Left renal pelvis (tissue), 4 donors: ENCODE measurements at places on chromosomes 16 and 17.

GRCh38 chr17:68803164-68803929 is 151.8 kb downstream of the ABCA8 start:
- no peak for DNase-seq

GRCh38 chr17:43625606-43626005 is 36.1 kb downstream of the MEOX1 start:
- no peak for DNase-seq

DNA sequence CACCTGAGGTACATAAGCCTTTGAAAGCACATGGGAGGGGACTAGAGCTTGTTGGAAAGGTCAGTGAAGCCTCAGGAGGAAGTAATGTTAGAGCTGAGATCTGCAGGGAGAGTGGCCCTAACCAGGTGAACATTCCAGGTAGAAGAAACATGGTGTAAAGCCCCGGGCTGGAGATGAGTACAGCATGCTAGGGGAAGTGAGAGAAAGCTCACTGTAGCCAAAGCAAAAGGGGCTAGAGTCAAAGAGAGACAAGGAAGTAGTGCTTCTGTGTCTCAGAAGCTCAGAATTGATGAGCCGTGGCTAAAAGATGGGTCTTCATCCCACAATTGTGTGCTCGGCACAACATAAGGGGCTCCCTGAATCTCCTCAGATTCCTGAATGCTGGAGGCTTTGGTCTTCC is 481.8 kb downstream of the XYLT1 start:
- no peak for DNase-seq

- DNase-seq, result no peak
Measured at GRCh38 chr17:74752415-74752814, 4.0 kb downstream of the NHERF1 start.

DNA sequence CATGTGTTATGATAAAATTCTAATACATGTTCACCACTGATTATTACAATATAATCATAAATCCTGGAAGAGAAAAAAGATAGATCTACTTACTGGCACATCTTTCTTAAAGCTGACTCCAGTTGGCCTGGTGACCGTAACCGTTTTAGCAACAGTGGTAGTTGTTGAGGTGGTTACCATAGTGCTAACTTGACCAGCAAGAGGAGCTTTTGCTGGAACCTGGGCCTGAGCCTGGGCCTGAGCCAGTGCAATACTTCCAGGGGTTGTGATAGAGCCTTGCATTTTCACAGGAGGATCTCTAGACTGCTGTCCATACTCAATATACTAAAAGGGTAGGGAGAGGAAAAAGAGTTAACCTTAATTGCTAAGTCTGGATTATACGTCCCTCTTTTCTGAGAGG is 36.2 kb downstream of the SETD6 start:
- DNase-seq, result no peak

- no peak for DNase-seq
Measured at GRCh38 chr16:48810436-48810802, 200.4 kb upstream of the N4BP1 start.

GRCh38 chr17:5665164-5665563 is 80.9 kb upstream of the NLRP1 start:
- DNase-seq, result no peak

GRCh38 chr17:28996554-28997096 is 9.2 kb downstream of the SEZ6 start:
- DNase-seq, result no peak

GRCh38 chr17:40909351-40909750 is 24.3 kb upstream of the KRT20 start:
- DNase-seq, result peak; percentile 54

DNA sequence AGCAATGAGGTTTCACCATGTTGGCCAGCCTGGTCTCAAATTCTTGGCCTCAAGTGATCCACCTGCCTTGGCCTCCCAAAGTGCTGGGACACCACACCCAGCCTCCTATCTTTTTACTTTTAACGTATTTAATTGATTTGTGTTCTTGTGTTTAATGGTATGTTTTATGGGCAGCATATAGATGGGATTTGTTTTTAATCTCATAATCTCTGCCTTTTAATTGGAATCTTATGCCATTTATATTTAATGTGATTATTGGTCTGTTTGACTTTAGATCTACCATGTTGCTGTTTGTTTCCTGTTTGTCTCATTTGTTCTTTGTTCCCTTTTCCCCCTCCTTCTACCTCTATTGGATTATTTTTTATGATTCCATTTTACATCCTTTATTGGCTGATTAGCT is 12.2 kb downstream of the SLC26A11 start:
- no peak for DNase-seq

GRCh38 chr17:45784741-45785479 is 790 bp downstream of the CRHR1 start:
- DNase-seq, result no peak

DNA sequence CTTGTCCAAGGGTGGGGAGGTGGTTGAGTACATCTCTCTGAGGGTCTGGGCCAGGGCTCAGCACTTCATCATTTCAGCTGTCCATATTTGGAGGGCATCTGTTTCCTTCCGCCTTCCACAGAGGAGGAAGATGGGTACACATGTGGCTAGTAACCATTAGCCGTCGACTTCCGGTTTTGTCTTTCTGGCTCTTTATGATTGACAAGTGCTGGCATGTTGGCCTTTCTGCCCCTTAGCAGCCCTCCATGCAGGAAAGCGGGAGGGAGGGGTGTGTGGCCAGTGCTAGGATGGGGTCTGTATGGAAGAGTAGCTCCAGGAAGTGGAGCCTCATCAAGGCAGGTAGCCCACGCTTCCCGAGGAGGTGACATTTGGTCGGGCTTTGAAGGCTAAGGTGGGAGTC is 69.6 kb downstream of the RAI1 start:
- no peak for DNase-seq

- DNase-seq, result no peak
Measured at GRCh38 chr17:75594499-75595283, 7.1 kb downstream of the MYO15B start.

DNA sequence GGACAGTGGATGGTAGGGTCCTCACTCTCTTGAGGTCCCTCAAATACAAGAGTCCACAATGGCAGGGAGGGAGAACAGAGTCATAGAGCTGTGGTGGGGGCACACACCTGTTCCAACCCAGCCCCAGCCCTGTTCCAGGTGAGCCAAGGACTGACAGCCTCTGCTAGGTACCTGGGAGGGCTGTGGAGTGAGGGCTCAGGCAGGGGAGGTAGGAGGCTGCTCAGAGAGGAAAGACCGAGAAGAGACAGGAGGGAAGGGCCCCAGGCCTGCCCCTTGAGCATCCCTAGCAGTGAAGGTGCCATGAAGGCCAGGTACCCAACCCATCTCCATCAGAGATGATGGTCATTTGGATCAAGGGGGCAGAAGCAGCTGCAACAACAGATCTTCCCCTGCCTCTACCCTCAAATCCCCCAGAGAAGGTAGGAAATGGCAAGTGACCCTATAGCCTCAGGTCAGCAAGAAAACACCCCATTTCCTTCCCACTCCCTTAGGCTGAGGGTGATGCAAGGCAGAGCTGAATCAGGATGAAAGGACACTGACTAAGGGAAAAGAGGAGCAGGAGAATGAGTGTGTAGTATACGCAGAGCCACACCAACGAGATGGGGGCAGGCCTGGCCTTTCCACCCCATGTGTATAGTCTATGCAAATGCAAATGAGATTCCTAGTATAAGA is 28.6 kb downstream of the CD300LG start:
- DNase-seq, result no peak

- DNase-seq, result no peak
Measured at GRCh38 chr17:43216369-43216761, 4.7 kb downstream of the TMEM106A start.

- no peak for DNase-seq
Measured at GRCh38 chr16:54422159-54422558, 135.6 kb upstream of the IRX3 start.

DNA sequence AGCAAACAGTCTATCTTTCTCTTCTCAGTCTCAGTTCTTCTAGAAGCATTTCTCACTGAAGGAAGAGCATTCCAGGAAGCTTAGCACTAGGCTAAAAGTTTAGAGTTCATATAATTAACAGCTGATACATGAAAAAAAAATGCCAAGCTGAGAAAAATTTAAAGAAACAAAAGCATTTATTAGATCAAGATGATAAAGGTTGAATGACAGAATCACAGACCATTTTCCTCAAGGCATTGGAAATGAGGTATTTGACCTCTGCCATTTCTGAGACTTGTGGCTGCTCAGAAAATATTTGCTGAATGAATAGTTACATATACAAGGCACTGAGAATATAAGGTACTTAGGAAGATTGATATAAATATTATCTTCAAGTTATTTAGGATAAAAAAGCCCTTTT is 901.6 kb upstream of the GOT2 start:
- no peak for DNase-seq

- no peak for DNase-seq
Measured at GRCh38 chr17:45973099-45973780, 25.8 kb upstream of the STH start.

DNA sequence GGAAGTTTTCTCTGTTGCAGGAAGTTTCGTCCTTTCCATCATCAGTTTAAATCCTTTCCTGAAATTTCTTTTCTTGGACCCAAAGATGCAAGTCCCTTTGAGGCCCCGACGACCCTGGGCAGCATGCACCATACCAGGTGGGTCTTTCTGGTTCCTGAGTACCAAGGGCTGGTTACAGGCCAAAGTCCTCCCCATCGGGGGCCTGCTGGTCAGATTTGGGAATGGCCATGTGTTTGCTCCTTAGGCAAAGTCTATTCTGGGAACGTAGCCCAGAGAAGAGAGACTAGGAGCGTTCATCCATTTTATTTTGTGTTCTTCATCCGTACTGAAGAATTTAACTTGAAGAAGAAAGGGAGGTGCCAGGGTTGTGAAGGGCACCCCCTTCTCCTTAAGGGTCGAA is 17.5 kb upstream of the ADAM11 start:
- no peak for DNase-seq

GRCh38 chr16:78889346-78889745 is 711.2 kb downstream of the MAF start:
- DNase-seq, result no peak

DNA sequence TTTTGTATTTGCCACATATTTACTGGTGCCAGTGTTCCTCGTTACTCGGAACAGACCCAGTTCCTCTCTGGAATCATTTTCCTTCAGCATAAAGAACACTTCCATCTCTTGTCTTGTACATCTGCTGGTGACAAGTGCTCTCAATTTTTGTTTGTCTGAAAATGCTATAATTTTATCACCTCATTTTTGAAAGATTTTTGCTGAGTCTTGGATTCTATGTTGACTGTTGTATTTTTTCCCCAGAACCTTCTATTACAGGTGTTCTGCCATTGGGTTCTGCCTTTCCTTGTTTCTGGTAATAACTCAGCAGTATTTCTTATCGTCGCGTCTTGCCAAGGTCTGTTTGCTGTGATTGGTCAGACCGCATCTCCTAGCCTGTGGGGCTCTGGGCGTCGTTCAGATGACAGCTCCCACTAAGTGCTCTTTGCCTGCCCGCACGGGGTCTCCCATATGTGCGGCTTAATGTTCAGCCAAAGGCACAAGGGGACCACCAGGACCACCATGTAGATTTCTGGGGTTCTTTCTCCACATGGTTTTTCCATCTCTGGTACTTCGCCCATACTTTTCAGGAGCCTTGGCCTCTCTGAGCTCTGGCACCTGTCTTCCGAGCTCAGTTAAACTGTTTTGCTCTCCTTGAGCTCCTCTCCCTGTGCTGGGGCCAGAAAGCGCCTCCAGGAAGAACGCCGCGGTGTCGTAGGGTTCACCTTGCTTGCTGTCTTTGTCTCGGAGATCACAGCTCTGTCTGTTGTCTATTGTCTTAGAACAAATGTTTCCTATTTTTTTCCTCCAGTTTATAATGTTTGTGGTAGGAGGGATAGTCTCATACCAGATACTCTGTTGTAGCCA is 80.0 kb downstream of the METRNL start:
- no peak for DNase-seq

GRCh38 chr16:280552-280951 is at the start of gene ARHGDIG:
Gene ARHGDIG, plus strand, starts transcription at chr16:280591. Its CDS starts 90 bp downstream, at chr16:280681.
- DNase-seq, result no peak

- DNase-seq, result no peak
Measured at GRCh38 chr17:19017401-19017800, 12.8 kb upstream of the FAM83G start.

DNA sequence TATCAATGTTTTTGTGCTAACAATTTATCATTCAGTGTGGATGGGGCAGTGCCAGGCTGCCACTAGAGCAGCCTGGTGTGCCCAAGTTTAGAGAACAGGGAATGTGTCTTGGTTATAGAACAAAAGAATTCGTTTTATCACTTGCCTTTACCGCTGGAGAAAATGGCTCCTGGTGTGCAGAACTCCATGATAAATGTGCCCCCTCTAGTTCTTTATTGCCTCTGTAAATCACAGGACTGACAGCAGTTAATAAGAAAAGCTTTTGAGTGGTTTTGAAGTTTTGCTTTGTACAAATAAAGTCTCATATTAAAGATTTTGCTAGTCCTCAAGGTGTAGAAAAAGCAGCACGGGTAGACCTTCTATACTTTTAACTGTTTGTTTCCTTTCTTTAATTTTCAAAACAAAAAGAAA is 28.2 kb upstream of the PSMD7 start:
- no peak for DNase-seq

- no peak for DNase-seq
Measured at GRCh38 chr17:72476134-72476533, 355.3 kb downstream of the SOX9 start.

DNA sequence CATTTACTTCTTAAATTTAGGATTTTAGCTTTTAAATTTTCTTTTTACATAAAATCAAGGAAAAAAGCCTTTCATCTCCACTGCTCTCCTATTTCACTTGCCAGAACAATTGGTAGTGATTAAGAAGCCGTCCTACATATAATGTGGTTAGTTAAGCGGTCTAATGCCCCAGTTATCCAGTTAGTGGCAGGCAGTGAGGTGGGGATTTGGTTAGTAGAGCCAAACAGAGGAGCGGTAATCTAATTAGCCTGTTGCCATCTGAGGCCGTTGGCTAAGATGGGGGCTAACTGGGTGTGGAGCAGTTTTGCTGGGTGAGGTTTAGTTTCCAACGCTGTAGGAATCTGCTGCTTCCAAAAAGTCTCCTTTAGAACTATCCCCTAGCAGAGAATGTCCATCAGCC is 22.4 kb downstream of the SNX11 start:
- DNase-seq, result no peak

GRCh38 chr17:57919918-57920317 is 35.3 kb downstream of the CUEDC1 start:
- DNase-seq, result no peak

- DNase-seq, result no peak
Measured at GRCh38 chr17:48747445-48748363, 19.2 kb upstream of the HOXB13 start.

GRCh38 chr17:19402171-19402570 is 8.9 kb upstream of the RNF112 start:
- no peak for DNase-seq

- no peak for DNase-seq
Measured at GRCh38 chr16:12988071-12988470, 86.7 kb downstream of the SHISA9 start.

GRCh38 chr16:21227866-21228265 is 5.6 kb upstream of the ANKS4B start:
- DNase-seq, result no peak
